ENCODE measurements at places on chromosomes 4 and X.

- no peak for DNase-seq
- H3K36me3 ChIP-seq = no peaks in the 10 kb centered on the region
- H3K27ac ChIP-seq = no peak overlapping the region
- H3K4me1 ChIP-seq = no peaks in the 10 kb centered on the region
- H3K4me3 ChIP-seq = no peak overlapping the region
- no peaks in the 10 kb centered on the region for H3K27me3 ChIP-seq
These were observed 47.9 kb downstream of the CXCL1 start for GRCh38 chr4:73917081-73917501.

DNA sequence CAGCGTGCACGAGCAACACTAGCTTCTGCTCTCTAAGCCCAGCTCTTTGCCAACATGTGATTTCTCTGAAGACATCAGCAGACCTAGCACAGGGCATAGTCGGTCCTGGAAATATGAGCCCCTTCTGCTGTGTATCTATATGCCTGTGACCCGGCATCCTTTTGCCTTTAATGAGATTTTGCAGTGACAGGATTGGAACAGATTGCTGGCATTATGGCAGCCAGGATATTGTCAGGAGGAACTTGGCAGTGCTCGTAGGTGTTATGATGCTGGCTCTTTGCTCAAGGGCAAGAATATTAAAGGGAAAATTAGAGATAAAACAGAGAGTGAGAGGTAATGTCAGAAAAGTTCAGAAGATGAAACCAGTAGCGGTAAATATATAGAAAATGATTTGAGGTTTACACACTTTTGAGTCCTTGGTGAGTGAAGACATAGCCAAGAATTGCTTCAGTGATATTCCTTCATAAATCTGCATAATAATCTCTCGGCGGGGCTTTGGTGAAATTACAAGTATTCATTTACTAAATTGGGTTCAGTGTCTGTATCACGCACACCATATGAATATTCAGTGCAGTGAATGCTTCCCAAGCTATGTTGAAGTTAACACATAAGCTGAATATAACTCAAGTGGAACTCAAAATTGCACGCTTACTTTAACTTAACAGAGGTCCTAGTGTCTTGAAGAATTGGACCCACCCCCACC lies 502.1 kb upstream of the NR3C2 start:
- no peaks in the 10 kb centered on the region for H3K36me3 ChIP-seq
- H3K4me1 ChIP-seq = no peaks in the 10 kb centered on the region
- DNase-seq = no peak
- H3K27me3 ChIP-seq = no peaks in the 10 kb centered on the region
- H3K4me3 ChIP-seq = no peak overlapping the region
- H3K27ac ChIP-seq = no peak overlapping the region

DNA sequence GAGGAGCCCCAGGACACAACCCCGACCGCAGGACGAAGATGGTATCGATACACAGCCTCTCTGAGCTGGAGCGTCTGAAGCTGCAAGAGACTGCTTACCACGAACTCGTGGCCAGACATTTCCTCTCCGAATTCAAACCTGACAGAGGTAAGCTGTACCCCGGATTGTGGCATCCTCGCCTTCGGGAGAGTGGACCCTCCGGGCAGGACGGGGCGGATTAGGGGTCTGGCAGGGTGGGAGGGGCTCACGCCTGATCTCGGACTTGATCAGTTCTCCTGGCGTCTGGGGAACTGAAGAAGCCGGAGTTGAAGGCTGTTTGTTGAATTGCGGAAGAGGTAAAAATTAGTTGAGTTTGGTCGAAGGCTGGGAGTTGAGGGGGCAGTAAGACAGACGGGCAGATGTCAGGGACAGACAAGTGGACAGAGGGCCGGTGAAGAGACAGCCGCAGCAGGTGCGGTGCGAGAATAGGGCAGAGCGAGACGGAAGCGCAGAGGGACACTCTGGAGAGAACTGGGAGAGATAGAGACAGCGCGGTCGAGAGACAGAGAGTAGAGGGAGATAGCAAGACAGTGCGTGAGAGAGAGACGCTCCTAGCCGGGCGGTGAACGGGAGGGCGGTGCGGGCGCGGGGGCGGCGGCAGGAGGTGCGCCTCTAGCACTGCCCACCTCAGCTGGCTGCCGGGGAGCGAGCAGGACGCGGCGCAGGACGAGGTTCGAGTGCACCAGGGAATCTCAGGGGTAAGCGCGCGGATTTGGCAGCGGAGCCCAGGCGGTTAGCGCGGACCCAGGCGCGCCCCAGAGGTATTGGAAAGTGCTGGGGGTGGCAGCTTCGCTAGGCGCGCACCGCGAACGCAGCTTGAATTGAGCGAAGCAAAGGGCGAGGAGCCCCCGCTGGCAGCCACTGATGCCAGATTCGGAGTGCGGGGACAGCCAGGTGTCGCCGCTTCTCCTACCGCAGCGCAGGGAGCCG lies 23.9 kb downstream of the ARHGAP36 start:
- H3K4me3 ChIP-seq = no peak overlapping the region
- H3K27me3 ChIP-seq = peaks cover 6% of the 10 kb centered on the region
- no peaks in the 10 kb centered on the region for H3K4me1 ChIP-seq
- no peak overlapping the region for H3K27ac ChIP-seq

GRCh38 chr4:26503844-26504243 lies 13.6 kb upstream of the CCKAR start:
- H3K27me3 ChIP-seq = no peaks in the 10 kb centered on the region
- H3K4me1 ChIP-seq = no peaks in the 10 kb centered on the region
- no peak for DNase-seq
- no peak overlapping the region for H3K4me3 ChIP-seq
- H3K27ac ChIP-seq = no peak overlapping the region
- no peaks in the 10 kb centered on the region for H3K36me3 ChIP-seq

- DNase-seq = no peak
- H3K4me3 ChIP-seq = no peak overlapping the region
- no peaks in the 10 kb centered on the region for H3K4me1 ChIP-seq
- no peaks in the 10 kb centered on the region for H3K36me3 ChIP-seq
- H3K27me3 ChIP-seq = no peaks in the 10 kb centered on the region
These were observed 43.9 kb upstream of the PDLIM5 start for GRCh38 chr4:94407846-94408245.

GRCh38 chr4:80171656-80172055 lies 25.6 kb upstream of the PRDM8 start:
- no peaks in the 10 kb centered on the region for H3K36me3 ChIP-seq
- no peak for DNase-seq
- no peak overlapping the region for H3K27ac ChIP-seq
- H3K4me3 ChIP-seq = peak overlapping the region; percentile 13
- peaks cover 43% of the 10 kb centered on the region for H3K4me1 ChIP-seq

- H3K27me3 ChIP-seq = no peaks in the 10 kb centered on the region
- no peak overlapping the region for H3K4me3 ChIP-seq
- no peaks in the 10 kb centered on the region for H3K36me3 ChIP-seq
- DNase-seq = no peak
- H3K27ac ChIP-seq = no peak overlapping the region
- no peaks in the 10 kb centered on the region for H3K4me1 ChIP-seq
These were observed 134.2 kb downstream of the DCLK2 start for GRCh38 chr4:150212485-150212884.

DNA sequence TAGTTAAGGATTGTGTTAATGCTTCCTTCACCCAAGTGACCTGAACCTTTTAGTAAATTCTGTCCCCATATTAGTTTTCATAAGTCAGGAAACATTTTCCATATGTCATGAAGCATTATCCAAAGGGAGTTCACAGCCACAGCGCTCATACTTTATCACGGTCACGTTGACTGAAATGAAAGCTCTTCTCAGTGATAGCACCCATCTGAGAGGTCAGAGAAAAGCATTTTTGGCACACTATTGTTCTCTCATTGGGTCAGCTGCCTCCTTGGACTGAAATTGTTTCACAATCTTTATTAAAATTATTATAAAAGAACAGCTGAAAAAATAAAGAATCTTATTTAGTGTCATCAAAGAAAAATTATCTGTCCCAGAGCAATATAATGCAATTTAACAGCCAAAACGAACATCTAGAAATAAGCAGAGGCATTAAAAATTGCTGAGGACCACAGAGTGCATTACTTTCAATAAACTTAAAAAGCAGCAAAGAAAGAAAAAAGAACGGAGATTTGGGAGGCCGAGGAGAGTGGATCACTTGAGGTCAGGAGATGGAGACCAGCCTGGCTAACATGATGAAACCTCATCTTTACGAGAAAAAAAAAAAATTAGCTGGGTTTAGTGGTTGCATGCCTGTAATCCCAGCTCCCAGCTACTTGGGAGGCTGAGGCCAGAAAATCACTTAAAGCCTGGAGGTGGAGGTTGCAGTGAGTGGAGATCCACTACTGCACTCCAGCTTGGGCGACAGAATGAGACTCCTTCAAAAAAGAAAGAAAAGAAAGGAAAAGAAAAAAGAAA lies 680.8 kb upstream of the FAM241A start:
- H3K27ac ChIP-seq = no peak overlapping the region
- H3K36me3 ChIP-seq = no peaks in the 10 kb centered on the region
- H3K27me3 ChIP-seq = no peaks in the 10 kb centered on the region
- no peak overlapping the region for H3K4me3 ChIP-seq
- no peak for DNase-seq
- no peaks in the 10 kb centered on the region for H3K4me1 ChIP-seq

- DNase-seq = no peak
- H3K4me1 ChIP-seq = no peaks in the 10 kb centered on the region
- H3K27ac ChIP-seq = no peak overlapping the region
- no peaks in the 10 kb centered on the region for H3K36me3 ChIP-seq
- H3K27me3 ChIP-seq = no peaks in the 10 kb centered on the region
These were observed 121.3 kb downstream of the NWD2 start for GRCh38 chr4:37365888-37366287.

- H3K4me1 ChIP-seq = no peaks in the 10 kb centered on the region
- H3K4me3 ChIP-seq = no peak overlapping the region
- DNase-seq = no peak
- no peak overlapping the region for H3K27ac ChIP-seq
- H3K27me3 ChIP-seq = no peaks in the 10 kb centered on the region
- H3K36me3 ChIP-seq = no peaks in the 10 kb centered on the region
These were observed 112.4 kb downstream of the RNF150 start for GRCh38 chr4:141020801-141021261.

DNA sequence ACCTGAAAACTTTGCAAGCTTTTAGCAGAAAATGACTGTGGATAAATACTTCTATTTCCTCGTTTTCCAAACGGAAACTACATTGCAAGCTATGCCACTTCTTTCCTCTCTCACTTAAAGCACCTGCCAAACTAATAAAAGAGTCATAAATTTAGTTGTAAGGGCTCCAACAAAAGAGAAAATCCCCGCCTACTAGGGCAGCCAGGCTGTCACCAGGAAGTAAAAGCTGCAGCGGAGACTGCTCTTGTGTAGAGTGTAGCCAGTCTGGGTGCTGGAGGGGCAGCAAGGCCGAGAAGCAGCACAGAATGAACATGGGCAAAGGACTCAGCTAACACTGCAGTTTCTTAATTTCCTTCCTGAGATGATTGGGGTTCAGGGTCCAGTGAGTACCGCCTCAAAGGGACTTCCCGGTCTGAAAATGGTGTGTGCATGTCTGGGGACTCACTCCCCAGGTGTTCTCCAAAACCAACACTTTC lies 89.3 kb upstream of the MAML3 start:
- H3K4me1 ChIP-seq = peaks cover 18% of the 10 kb centered on the region
- H3K36me3 ChIP-seq = no peaks in the 10 kb centered on the region
- no peak overlapping the region for H3K27ac ChIP-seq
- no peaks in the 10 kb centered on the region for H3K27me3 ChIP-seq

DNA sequence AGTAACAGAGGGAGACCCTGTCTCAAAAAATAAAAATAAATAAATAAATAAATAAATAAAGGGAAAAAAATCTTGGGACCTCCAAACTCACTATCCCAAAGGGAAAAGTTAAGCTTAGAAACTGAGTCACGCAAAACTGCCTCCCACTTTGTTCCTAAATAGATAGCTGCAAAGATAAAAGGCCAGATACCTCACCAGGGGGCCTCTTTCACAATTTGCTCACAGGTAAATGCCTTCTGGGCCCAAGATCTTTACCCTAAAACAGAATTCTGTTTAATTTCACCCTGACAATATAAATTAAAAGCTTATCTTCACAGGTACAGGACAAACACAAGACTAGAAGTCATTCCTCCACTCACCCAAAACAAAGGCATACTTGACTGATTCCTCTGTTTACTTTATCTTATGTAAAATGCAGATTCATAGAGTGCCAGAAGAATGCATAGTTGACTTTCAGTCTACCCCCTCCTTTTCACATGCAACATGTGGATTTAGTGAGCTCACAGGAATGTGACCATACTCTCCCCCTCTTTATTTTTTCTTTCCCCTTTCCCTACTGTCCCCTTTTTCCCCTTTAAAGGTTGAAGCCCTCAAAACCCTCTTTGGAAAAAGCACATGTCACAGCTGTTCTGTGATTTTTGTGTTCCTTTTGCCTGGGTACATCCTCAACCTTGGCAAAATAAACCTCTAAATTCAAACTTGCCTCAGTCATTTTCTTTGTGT lies 23.4 kb downstream of the ELF2 start:
- H3K4me3 ChIP-seq = no peak overlapping the region
- peak overlapping the region; percentile 3 for H3K27ac ChIP-seq
- H3K4me1 ChIP-seq = no peaks in the 10 kb centered on the region
- no peak for DNase-seq
- H3K36me3 ChIP-seq = no peaks in the 10 kb centered on the region

GRCh38 chr4:7286170-7286569 lies 93.8 kb downstream of the SORCS2 start:
- H3K4me3 ChIP-seq = no peak overlapping the region
- H3K27me3 ChIP-seq = peaks cover 5% of the 10 kb centered on the region
- no peaks in the 10 kb centered on the region for H3K36me3 ChIP-seq
- no peak overlapping the region for H3K27ac ChIP-seq
- no peak for DNase-seq
- no peaks in the 10 kb centered on the region for H3K4me1 ChIP-seq

- H3K36me3 ChIP-seq = no peaks in the 10 kb centered on the region
- no peaks in the 10 kb centered on the region for H3K27me3 ChIP-seq
- no peaks in the 10 kb centered on the region for H3K4me1 ChIP-seq
- H3K4me3 ChIP-seq = no peak overlapping the region
- H3K27ac ChIP-seq = no peak overlapping the region
These were observed 99.4 kb downstream of the C4orf51 start for GRCh38 chr4:145779319-145779801.

GRCh38 chr4:114807759-114808404 lies 209.3 kb downstream of the UGT8 start:
- H3K36me3 ChIP-seq = no peaks in the 10 kb centered on the region
- H3K27ac ChIP-seq = no peak overlapping the region
- no peaks in the 10 kb centered on the region for H3K27me3 ChIP-seq

- DNase-seq = no peak
- no peaks in the 10 kb centered on the region for H3K4me1 ChIP-seq
- no peak overlapping the region for H3K4me3 ChIP-seq
- H3K36me3 ChIP-seq = no peaks in the 10 kb centered on the region
These were observed 15.4 kb upstream of the FHDC1 start for GRCh38 chr4:152920768-152921167.

DNA sequence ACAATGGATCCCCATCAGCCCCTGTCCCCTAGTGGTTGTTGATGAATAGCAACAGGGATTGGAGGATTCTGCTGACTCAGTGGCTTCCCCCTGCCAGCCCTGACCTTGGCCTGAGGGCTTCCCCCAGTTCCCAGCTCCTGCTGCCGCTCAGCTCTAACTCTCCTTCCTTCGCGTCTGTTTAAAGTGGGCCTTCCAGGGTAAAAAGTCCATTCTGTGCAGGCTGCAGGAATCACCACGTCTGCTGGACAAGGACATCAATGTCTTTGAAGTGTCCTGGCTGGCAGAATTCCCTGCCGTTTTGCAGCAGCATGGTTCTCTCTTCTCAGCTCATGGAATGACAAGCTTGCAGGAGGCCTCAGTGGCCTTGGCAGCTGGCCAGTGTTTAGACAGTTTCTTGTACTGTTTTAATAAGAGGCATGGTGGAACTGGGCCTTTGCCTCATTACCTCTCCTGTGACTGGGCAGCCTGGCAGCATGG lies 152.5 kb upstream of the STX18 start:
- no peaks in the 10 kb centered on the region for H3K4me1 ChIP-seq
- H3K4me3 ChIP-seq = no peak overlapping the region
- no peaks in the 10 kb centered on the region for H3K36me3 ChIP-seq
- no peaks in the 10 kb centered on the region for H3K27me3 ChIP-seq
- H3K27ac ChIP-seq = no peak overlapping the region

Data from CD8-positive, alpha-beta memory T cell (primary cell).